ENCODE measurements at places on chromosomes 11 and 22.

- DNase-seq, result no peak
Measured at GRCh38 chr22:20420157-20420842, 17.3 kb downstream of the SCARF2 start.

- DNase-seq, result no peak
Measured at GRCh38 chr11:112509300-112509699, 248.6 kb upstream of the PLET1 start.

DNA sequence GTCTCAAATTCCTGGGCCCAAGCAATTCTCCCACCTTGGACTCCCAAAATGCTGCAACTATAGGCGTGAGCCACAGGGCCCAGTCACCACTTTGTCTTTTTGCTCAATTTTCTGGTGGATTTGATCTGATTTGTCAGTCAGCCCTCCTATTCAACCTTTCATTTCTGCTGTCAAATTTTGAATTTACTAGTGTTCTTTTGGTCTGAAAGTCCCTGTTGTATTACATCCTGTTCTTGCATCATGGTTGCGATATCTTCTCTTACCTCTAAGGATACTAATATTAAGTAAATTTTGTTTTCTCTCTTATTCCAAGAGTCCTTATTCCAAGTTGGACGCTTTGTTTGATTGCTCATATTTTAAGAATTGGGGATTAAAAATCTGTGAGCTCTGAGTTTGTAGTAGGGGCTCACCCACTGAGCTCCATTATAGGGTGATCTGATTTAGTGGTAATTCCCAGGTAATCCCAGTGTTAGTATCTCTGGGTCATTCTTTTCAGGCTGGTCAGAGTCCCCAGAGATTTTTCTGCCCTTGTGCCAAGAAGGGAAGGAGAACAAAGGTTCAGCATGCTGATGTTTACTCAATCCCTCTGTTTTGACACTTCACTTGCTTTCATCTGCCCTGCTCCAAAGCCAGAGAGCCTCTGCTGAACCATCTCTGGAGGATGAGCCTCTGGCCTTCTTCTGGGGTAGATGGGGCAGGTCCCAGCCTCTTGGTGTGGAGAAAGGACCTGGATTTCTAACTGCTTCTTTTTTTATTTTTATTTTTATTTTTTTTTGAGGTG, 10.0 kb downstream of the UPB1 start:
- no peak for DNase-seq

- DNase-seq, result no peak
Measured at GRCh38 chr11:38274031-38274430, 1676.0 kb upstream of the RAG2 start.

- DNase-seq, result no peak
Measured at GRCh38 chr11:102802341-102802740, 4.4 kb upstream of the MMP1 start.

DNA sequence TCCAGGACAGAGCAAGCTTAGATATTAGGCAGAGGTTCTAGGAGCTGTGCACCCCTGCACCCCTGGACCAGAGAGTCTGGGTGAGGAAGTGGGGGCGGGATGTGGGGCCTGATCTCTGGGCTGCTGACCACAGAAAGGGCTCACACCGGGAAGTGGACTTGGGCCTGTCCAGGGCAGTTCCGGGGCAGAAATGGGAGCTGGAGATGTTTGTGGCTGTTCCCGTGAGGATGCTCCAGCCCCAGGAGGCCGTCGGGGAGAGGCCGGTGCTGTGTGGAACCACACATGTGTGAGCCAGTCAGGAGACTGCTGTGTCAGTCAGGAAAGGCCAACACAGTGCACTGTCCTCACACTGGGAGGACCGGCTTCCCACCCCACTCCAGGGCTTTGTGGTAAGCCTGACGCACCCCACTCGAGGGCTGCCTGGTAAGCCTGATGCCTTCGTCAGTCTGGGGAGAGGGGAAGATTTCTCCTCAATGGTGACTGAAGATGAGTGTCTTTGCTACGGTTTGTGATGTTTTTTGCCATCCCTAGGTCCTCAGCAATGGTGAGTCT, 741.0 kb downstream of the BRD1 start:
- no peak for DNase-seq

- no peak for DNase-seq
Measured at GRCh38 chr22:38213319-38213989, 11.7 kb downstream of the MAFF start.
